ENCODE measurements at places on chromosomes 6 and 20. TPM values are rescaled to one million over a fixed set of nuclear protein-coding genes. Genes with fewer than 3 reads are reported as not detected.

DNA sequence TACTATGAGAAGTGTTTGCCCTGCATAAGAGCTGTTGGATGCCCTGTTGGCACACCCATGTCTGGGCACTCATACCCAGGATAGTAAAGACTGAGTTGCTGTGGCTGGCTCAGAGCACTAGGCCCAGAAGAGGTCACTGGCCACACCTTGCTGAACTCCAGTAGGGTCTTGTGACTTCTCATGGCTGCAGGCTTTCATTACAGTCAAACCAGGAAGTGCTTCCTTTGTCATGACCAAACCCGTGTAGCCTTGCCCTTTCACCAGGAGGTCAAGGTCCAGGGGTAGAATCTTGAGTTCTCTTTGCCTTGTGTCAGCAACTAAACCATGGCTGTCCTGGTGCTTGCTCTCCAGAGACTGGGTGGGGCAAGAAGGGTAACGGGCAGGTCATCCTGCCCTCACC is 49.5 kb downstream of the CD164 start:
- H3K4me3 ChIP-seq, result no peak overlapping the region
- DNase-seq, result no peak
- no peaks in the 10 kb centered on the region for H3K36me3 ChIP-seq
- no peak overlapping the region for H3K27ac ChIP-seq

DNA sequence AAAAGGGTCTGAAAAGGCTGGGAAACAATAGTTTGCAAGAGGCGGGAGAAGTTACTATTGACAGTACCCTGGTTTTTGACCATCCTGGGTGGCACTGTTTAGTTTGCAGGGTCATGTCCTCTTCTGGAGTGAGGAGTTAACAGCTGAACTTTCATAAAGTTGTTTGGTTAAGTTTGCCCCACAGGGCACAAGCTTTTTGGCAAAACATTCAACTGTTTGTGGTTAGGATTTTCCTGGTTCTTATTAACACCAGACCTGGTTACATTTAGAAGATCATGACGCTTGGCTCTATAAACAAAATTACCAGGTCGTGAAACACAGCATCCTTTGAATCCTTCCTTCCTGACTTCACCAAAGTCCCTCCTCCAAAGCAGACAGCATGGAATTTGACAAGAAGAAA is 106.1 kb downstream of the RIN2 start:
- no peaks in the 10 kb centered on the region for H3K36me3 ChIP-seq
- no peak overlapping the region for H3K27ac ChIP-seq
- no peak for DNase-seq
- no peaks in the 10 kb centered on the region for H3K4me1 ChIP-seq
- H3K4me3 ChIP-seq, result no peak overlapping the region
- H3K27me3 ChIP-seq, result peaks cover 14% of the 10 kb centered on the region

The HTR1E gene
- total RNA-seq, result not detected

The JPH2 gene
- not detected for total RNA-seq

DNA sequence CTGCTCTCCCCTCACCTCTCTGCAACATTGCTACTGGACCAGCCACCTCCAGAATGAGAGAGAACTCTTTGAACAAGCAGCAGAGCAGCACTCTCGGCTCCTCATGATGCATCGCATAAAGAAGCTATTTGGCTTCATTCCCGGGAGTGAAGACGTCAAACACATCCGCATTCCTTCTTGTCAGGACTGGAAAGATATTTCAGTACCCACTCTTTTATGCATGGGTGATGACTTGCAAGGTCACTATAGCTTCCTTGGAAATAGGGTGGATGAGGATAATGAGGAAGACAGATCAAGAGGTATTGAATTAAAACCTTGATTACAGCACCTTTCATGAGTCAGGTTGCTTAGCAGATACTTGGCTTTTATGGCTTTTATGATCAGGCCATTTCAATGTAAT is 4.3 kb downstream of the CALHM4 start:
- H3K4me1 ChIP-seq, result no peaks in the 10 kb centered on the region
- H3K27ac ChIP-seq, result no peak overlapping the region
- peaks cover 15% of the 10 kb centered on the region for H3K27me3 ChIP-seq

DNA sequence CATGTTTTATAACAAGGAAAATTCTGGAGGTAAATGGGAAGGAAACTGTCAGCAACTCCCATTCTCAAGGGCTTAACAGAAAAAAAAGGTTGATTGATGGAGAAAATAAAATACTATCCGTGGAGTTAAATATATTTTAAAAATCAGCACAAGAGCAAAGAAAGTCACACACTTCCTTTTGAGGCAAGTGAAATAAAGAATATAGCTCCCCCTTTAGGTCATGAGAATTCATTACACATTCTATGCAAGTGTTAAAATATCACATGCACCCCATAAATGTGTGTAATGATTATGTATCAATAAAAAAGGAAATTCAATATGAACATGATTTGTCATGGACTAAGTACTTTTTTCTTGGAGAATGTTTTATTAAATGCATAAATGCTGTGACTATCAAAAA is 349.2 kb downstream of the TPBG start:
- H3K4me1 ChIP-seq, result no peaks in the 10 kb centered on the region
- peaks cover 2% of the 10 kb centered on the region for H3K27me3 ChIP-seq
- no peaks in the 10 kb centered on the region for H3K36me3 ChIP-seq
- H3K4me3 ChIP-seq, result no peak overlapping the region
- DNase-seq, result no peak

DNA sequence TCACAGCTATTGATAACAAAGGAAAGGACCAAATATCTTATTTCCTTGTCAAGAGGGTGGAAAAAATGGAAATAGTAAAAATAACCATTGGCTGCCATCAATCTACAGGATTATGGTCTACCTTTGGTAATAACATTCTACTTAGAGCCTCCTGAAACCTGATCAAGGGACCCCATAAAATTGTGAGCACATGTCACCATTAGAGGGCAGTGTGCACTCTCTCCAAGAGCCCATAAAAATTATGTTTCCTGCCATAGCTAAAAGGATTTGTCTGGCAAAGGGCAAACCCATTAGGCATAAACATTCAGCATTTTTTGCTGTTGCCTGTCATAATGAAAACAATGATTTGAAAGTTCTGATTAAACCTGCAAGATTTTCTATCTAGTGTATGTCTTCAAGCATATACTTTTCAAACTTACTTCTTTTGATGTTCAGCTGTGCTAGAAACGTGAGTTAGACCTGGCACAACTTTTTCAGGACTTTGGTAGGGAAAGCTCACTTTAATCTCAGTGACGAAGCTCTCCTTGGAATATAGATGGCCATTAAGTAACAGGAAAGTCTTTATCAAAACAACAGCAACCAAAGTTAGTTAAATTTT is 120.7 kb upstream of the ZFP64 start:
- peaks cover 28% of the 10 kb centered on the region for H3K4me1 ChIP-seq
- no peak overlapping the region for H3K27ac ChIP-seq
- peak; percentile 79 for DNase-seq
- H3K36me3 ChIP-seq, result no peaks in the 10 kb centered on the region
- H3K27me3 ChIP-seq, result no peaks in the 10 kb centered on the region

DNA sequence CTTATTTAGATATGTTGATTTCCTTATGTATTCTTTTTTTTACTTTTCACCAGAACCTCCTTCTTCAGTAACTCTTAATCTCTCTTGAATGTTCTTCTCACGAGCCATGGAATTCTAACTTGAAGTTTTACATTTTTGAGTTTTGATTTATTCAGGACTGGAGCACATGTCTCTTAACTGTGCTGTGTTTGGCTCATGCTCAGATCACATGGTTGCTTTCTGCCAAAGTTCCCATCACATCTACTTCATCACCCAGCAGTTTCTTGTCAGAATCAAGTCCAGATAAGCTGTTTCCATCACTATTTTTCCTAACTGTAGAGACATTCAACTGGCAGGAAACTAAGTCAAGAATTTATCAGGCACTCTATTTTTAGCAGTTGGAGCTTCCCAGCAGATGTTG is 31.7 kb downstream of the SLC35A1 start:
- H3K27ac ChIP-seq, result no peak overlapping the region
- H3K36me3 ChIP-seq, result peaks cover 16% of the 10 kb centered on the region
- peaks cover 3% of the 10 kb centered on the region for H3K4me1 ChIP-seq
- H3K4me3 ChIP-seq, result no peak overlapping the region
- no peak for DNase-seq
- no peaks in the 10 kb centered on the region for H3K27me3 ChIP-seq

GRCh38 chr6:17280552-17281090 is 540 bp upstream of the RBM24 start:
- no peaks in the 10 kb centered on the region for H3K36me3 ChIP-seq
- DNase-seq, result peak; percentile 7
- H3K27me3 ChIP-seq, result peaks cover 54% of the 10 kb centered on the region
- H3K4me3 ChIP-seq, result peak overlapping the region; percentile 54

The MATN4 gene
- total RNA-seq, result 1.5 TPM

The GRIK2 gene
- not detected for total RNA-seq

GRCh38 chr6:1762203-1762602 is 152.5 kb downstream of the FOXC1 start:
- H3K4me3 ChIP-seq, result no peak overlapping the region
- H3K27ac ChIP-seq, result no peak overlapping the region
- peaks cover 7% of the 10 kb centered on the region for H3K36me3 ChIP-seq
- no peak for DNase-seq
- H3K27me3 ChIP-seq, result no peaks in the 10 kb centered on the region

All from activated naive CD4-positive, alpha-beta T cell treated with anti-CD3 and anti-CD28 coated beads for 36 hours (primary cell).